ENCODE measurements at places on chromosomes 13 and 19.

GRCh38 chr19:45645068-45645630 lies 6.0 kb upstream of the EML2 start:
- no peak for DNase-seq

GRCh38 chr13:85657942-85658341 lies 141.3 kb downstream of the SLITRK6 start:
- DNase-seq: no peak

DNA sequence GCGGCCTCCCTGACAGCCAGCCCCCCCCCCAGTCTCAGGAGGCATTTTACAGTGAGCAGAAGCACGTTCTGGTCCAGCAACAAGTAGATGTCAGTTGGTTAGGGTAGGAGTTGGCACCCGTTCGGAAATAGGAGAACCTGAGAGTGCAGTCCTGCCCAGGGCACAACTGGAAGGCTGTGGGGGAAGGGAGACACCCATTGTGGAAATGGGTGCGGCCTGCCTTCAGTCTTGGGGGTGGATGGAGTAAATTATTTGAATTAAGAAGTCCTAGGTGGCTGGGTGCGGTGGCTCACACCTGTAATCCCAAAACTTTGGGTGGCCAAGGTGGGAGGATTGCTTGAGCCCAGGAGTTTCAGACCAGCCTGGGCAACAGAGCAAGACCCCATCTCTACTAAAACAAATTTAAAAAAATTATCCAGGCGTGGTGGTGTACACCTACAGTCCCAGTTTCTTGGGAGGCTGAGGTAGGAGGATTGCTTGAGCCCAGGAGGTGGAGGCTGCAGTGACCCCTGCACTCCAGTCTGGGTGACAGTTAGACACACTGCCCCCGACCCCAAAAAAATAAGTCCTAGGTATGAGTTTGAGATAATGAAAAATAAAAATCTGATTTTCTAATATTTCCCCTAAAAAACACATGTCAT lies 1.2 kb downstream of the CIRBP start:
- DNase-seq: no peak

GRCh38 chr19:3897936-3898335 lies 17.5 kb downstream of the ATCAY start:
- no peak for DNase-seq

DNA sequence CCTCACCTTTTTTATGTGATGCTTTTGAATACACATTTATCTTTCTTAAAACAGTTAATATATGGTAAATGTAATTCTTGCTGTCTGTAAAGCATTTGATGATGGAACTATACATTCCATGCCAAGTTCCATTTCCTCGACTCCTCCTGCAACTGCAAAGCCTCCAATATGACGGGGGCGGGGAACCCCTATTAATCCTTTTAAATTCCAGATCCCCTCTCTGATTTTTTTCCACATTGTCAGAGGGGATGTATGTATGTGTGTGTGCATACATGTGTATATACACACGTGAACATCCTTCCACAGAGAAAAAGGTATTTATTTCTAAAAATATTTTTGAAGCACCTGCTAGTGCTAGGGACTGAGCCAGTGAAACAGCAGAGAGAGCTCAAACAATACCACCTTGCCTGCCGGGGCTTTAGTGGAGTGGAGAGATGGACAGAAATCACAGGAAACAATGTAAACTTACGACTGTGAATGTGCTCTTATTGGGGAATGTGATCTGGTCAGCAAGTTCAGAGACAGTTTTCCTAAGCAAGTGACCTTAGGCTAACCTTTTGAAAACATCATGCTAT lies 25.3 kb upstream of the MAB21L1 start:
- no peak for DNase-seq

DNA sequence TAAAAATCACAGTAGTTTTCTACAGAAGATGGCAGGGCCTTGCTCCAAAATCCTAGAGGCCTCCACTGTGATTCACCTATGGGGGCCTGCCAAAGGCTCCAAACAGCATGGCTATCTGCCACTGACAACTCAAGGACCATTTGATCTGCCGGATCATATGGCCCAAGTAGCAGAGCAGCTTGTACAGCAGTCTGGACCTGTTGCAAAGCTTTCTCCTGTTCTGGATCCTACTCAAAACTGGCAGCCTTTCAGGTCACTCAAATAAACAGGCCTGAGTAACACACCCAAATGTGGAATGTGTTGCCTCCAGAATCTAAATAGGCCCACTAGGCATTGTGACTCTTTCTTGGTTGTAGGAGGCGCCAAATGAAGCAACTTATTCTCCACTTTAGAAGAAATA lies 1049.3 kb downstream of the PCDH9 start:
- no peak for DNase-seq

GRCh38 chr19:15220833-15221232 lies 11.4 kb downstream of the EPHX3 start:
- no peak for DNase-seq

GRCh38 chr19:3852614-3853254 lies 16.1 kb downstream of the ZFR2 start:
- peak; percentile 14 for DNase-seq
